ENCODE measurements at places on chromosomes 2 and 18.
A peak's percentile ranks its signal among the peaks of the same experiment; 100 is the strongest.

GRCh38 chr18:24064391-24065100 is 50.0 kb downstream of the TTC39C start:
- no peak for DNase-seq

GRCh38 chr2:27552941-27553340 is 29.9 kb upstream of the ZNF512 start:
- DNase-seq, result no peak

DNA sequence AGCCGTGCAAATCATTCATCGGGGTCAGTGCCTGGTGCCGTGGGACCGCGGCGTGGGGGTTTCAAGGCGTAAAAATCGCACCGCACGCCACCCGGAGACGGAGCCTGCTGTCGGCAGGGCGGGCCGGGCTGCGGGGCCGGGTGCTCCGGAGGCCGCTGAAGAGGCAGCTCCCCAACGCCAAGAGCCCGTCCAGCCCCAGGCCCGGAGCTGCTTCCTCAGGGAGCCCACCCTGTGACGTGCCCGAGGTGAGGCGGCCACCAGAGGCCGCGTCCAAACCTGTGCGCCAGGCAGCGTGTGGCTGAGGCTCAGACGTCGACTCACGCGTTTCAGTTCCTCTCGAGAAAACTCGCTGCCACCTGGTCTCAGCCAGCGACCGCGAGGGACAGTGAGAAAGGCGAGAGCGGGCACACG is 98.1 kb downstream of the NFATC1 start:
- no peak for DNase-seq

- no peak for DNase-seq
Measured at GRCh38 chr2:149224543-149224942, 105.8 kb upstream of the LYPD6 start.

- no peak for DNase-seq
Measured at GRCh38 chr2:63661076-63661475, 72.3 kb downstream of the MDH1 start.

DNA sequence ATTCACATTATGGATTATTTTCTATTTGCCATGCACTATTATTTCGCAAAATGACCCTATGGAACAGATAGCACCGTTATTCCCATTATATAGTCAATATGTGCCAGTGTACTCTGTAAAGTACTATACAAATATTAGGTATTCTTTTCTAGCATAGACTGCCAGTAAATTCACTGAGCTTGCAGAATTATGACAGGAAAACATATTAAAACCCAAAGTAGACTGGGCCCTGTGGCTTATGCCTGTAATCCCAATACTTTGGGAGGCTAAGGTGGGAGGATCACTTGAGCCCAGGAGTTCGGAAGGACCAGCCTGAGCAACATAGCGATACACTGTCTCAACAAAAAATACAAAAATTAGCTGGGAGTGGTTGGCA is 1.1 kb upstream of the DYM start:
- no peak for DNase-seq

DNA sequence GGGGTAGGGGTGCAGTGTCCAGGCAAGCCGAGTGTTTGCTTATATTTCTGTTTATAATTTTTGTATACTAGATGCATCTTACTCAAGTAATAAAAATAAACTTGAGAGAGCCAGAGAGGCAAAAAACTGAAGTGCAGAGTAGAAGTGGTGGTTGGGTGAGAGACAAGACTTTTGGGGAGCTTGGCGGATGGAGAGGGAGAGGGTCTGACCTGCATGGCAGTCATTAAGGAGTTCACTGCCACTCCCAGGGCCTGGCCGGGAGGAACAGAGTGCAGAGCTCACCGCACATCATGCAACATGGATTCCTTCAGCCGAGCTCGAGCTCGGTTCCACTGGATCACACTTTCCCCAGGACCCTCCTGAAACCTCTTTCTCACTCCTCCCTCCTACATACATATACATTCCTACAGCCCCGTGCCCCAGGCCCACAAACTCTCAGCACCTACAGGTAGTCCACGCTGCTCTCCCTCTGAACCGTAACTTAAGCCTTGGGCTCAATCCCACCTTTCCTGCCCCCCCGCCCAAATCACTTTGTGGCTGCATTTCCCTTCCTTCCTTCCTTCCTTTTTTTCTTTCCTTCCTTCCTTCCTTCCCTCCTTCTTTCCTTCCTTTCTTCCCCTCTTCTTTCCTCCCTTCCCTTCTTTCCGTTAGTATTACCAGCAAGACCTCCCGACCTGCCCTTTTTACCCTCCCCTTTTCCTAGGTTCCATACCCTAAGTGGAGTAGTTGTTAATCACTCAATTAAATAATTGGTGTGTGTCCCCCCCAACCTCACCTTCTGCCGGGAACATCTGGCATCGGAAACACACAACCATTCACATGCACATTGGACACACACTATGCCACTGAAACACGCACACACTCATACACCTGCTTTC is 37.1 kb upstream of the ATP6V1B1 start:
- DNase-seq, result no peak

DNA sequence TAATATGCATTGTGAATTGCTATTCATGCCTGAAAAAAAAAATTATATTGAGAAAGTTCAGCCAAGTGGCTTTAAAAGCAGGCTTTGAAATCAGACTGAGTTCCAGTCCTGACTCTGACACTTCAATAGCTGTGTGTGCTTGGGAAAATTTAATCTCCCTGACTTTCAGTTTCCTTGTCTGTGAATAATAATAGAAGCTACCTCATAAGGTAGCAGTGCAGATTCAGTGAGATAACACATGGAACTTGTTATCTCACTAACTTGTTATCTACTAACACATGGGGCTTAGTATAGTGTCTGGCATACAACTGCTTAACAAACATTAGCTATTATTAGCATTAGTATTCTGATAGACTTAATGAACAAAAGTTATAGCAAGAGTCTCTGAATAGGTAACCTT is 14.9 kb downstream of the ALS2 start:
- peak; percentile 29 for DNase-seq

GRCh38 chr18:44961288-44961995 is 280.8 kb downstream of the SETBP1 start:
- no peak for DNase-seq

GRCh38 chr2:65314801-65315441 is 87.3 kb downstream of the ACTR2 start:
- no peak for DNase-seq

GRCh38 chr2:224819075-224819474 is 102.9 kb upstream of the CCDC195 start:
- no peak for DNase-seq

DNA sequence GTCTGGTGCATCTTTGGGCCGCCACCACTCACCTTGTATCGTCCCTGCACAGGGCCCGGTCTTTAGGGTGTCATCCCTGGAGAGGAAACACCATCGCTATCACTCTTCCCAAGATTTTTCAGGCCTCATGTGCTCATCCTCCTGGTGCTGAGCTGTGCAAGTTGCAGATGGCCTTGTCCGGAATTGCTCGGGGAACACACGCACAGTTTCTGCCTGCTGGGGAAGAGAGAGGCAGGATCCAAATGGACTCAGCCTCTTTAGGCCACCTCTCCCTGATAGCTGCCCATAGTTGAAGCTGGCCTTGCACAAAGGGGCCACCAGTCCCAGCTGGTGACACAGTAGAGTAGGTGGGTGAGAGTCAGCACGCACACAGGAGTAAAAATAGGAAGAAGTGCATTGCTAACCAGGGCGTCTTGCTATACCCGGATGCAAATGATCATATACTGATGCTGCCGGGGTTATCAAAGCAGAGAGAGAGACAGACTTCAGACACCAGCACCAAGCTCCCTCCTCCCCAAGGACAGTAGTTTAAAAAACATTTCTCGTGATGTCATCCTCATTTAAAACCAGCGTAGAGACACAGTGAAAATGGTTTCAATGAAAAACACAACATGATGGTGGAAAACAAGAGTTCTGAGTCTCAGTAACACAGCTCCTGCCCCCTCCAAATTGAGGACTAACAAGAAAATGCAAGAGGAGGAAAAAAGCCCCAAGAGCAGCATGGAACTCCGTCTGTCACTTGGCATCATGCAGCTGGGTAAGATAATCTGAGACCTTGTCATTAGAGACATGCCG is 147.5 kb upstream of the NCK2 start:
- no peak for DNase-seq

DNA sequence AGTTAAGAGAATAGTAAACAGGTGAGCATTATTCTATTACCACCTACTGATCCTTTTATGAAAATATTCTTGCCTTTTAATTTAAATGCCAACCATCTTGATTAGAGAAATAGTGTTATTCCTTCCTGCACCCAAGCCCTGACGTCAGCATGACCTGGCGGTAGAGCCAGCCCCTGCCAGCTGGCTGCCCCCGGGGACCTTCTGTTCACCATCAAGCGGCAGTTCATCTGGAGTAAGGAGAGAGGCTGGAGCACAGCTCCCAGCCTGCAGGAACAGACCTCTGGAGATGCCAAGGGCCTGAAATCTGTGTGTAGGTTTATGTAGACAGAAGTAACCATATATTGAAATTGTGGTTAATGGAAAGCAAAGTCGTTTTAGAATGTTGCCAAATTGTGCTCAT is 171.8 kb downstream of the GBX2 start:
- no peak for DNase-seq

- DNase-seq, result no peak
Measured at GRCh38 chr2:76861708-76862107, 660.5 kb downstream of the LRRTM4 start.

GRCh38 chr2:24122366-24123194 is 554 bp downstream of the PFN4 start:
- DNase-seq, result no peak

GRCh38 chr2:70510313-70510712 is 43.3 kb downstream of the TGFA start:
- no peak for DNase-seq

DNA sequence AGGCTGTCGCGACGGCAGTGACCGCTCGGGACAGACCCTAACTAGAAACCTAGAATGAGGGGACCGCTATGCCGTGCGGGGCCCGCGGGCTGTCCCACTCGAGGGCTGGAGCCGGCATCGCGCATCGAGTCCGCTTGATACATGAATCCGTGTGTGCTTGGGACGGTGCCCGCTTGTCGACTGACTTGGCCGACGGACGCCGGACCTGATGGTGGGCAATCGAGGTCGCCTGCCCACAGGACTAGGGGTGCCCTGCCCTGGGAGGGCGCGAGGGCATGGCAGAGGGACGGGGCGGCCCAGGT is 749 bp upstream of the PTMA start:
- DNase-seq, result peak; percentile 89

- no peak for DNase-seq
Measured at GRCh38 chr2:39320162-39320561, 76.4 kb upstream of the CDKL4 start.

GRCh38 chr18:52045946-52046675 is 293.9 kb upstream of the DCC start:
- DNase-seq, result no peak

- DNase-seq, result peak; percentile 73
Measured at GRCh38 chr2:177334940-177335543, 57.5 kb upstream of the AGPS start.

DNA sequence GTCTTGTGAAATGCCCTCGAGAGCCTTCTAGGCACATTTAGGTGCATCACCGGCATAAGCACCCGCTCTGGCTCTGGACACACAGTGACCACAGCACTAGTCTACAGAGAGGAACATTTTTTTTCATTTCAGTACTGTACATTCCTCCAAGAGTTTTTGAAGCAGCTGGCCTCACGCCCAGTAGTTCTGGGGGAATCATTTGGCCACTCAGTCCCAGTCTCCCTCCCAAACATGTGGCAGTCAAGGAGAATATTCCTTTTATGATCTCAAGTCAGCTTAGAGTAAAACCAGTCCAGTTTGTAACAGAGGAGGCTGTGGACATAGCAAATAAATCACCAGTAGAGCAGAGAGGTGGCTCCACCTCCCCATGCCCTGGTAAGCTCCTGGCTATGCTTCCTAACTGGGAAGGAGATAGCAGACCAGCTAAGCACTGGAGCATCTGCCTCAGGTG is 48.1 kb downstream of the KCNE4 start:
- no peak for DNase-seq

GRCh38 chr2:64212346-64212745 is 68.1 kb upstream of the PELI1 start:
- DNase-seq, result peak; percentile 4

DNA sequence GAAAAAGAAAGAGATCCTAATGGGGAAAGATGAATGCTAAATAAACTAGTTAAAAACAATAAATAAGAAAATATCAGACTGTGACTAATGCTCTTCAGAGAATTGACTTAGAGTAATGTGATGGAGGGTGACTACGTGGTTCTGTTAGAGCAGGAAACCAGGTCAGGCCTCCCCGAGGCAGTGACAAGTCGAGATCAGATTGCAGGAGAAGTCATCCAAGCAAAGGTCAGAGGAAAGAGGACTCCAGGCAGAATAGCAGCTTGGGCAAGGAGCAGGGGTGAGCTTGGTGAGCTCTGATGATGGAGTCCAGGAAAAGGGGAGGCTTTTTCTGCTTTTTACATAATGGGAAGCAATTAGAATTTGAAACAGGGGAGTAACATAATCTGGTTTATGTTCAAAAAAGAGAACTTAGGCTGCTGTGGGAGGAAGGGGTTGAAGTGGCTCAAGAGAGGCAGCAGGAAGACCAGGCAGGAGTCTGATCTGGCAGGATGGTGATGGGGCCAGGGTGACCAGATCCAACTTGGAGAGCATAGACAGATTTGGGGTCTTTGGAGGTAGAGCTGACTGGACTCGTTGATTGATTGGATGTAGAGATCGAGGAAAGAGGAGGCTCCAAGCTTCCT is 27.3 kb upstream of the ITGB6 start:
- DNase-seq, result no peak

DNA sequence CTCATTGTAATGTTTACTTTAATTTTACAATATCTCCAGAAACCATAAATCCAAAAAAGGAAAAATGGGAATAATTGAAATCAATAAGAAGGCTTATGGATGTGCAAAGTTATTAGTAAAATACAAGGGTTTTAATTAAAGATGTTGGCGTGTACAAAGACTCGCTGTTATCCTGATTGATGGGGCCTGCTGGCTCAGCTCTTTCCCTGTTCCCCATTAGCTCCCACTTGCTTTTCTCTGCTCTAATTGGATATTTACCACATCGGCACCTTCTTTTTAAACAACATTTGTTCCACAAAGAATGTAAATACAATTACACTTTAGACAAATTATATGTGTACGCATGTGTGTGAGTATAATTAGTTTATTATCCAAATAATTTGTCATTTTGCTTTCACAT is 796.6 kb downstream of the ERBB4 start:
- no peak for DNase-seq

- no peak for DNase-seq
Measured at GRCh38 chr2:124763611-124764010, 738.5 kb downstream of the CNTNAP5 start.

- DNase-seq, result no peak
Measured at GRCh38 chr2:225630824-225631533, 231.5 kb downstream of the NYAP2 start.

GRCh38 chr18:78975292-78975691 is 4.3 kb upstream of the SALL3 start:
- no peak for DNase-seq

DNA sequence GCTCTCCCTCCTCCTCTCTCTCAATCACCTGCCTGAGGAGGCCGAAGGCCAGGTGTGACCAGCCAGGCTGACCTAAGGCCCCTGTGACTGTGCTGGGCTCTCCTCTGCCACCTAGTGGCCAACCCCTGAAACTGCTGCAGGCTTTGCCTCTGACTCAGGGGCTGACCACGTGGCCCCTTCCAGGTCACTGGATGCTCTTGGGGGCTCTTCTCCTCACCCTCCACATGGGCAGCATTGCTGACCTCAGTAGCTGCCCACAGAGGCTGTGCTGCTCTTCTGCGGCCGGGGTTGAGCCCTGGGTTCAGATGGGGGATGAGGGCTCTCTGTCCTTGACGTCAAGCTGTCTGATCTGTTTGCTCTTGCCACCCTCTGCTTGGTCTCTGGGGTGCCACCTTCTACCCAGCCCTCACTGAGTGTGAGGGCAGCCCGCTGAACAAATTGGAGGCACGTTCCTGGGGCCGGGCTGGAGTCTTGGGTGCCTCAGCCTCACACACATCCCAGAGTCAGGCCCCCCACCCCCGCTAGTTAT is 122.7 kb downstream of the TWIST2 start:
- peak; percentile 58 for DNase-seq

GRCh38 chr2:126785236-126785635 is 113.5 kb upstream of the TEX51 start:
- no peak for DNase-seq
